Stimulated activated CD8-positive, alpha-beta memory T cell treated with anti-CD3 and anti-CD28 coated beads, Interleukin-2, amount 100 ng/mL, for 1 hour (primary cell): ENCODE measurements at places on chromosomes 7 and 10.

GRCh38 chr10:119514819-119515218 lies 27.7 kb downstream of the RGS10 start:
- DNase-seq: no peak

- no peak for DNase-seq
Measured at GRCh38 chr7:1505731-1506550, 1.8 kb upstream of the INTS1 start.

DNA sequence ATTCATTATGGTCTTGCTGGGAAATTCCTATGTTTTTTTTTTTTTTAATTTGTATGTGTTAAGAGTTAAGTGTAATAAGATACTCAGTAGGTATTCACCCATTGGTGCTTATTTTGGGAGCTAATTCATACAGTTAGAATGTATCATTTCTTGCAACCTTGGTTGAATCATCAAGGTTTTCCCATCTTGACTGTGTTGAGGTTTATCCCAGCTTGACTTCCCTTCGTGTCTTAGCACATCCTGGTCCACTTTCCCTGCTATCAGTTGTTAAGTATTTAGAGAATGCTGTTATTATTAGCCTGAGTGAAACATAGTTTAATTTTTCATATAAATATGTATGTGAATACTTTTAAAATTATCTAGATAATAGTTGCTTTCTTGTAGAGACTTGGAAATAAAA lies 20.8 kb downstream of the RALA start:
- no peak for DNase-seq

- no peak for DNase-seq
Measured at GRCh38 chr7:130697820-130698219, 11.5 kb upstream of the TSGA13 start.

- DNase-seq: no peak
Measured at GRCh38 chr7:140982508-140982907, 32.2 kb downstream of the MRPS33 start.

DNA sequence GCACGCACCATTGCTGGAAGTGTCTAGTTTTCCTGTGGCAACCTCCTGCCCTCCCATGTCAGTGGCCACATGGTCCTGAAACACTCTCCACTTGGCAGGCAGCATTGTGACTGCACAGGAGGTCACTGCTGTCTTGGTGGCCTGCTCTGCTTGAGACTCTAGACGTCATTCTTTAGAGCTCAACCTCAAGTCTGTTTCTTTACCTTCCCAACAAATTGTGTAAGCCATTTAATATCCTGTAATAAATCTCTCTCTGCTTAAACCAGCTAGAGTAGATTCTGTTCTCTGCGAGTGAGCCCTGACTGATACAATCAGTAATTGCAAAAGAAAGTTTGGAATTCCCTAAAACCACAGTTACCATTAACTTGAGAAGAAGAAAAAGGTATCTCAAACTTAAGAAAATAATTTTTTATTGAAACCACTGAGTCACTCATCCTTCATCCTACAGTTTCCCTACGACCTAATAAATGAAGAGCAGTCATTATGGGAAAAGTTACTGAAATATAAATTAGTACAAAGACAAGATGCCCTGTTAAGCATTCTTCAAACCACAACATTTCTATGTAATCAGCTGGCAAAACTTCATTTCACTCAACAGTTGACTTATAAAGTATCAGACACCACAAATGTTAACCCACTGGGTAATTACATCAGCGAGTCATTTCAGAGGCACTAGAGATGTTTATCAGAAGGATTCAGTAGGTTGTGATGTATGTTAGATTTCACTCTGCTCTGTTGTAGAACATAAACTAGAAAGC lies 18.0 kb downstream of the SLC25A13 start:
- DNase-seq: no peak

- no peak for DNase-seq
Measured at GRCh38 chr7:114663502-114663901, 248.9 kb downstream of the FOXP2 start.

DNA sequence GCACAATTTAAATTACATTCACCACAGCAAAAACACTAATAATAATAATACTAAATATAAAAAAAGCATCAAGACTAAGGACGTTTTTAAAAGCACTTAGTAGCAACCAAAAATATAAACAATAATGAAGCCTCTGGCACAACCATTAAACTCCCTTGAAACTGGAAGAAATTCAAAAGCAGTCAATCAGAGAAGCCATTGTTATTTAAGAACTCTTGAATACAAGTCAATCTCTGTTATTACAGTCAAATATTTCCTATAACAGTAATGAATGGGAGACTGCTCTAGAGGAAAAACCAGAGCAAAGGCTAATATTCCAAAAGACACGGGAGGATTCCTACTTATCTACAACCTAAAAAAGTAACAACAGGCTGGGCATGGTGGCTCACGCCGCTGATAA lies 164.2 kb downstream of the KMT2E start:
- no peak for DNase-seq

GRCh38 chr10:10798864-10799192 lies 218.8 kb upstream of the CELF2 start:
- no peak for DNase-seq
